ENCODE measurements at places on chromosomes 2 and 18.

GRCh38 chr2:240347373-240347940 lies 88.0 kb upstream of the GPC1 start:
- no peak for DNase-seq

DNA sequence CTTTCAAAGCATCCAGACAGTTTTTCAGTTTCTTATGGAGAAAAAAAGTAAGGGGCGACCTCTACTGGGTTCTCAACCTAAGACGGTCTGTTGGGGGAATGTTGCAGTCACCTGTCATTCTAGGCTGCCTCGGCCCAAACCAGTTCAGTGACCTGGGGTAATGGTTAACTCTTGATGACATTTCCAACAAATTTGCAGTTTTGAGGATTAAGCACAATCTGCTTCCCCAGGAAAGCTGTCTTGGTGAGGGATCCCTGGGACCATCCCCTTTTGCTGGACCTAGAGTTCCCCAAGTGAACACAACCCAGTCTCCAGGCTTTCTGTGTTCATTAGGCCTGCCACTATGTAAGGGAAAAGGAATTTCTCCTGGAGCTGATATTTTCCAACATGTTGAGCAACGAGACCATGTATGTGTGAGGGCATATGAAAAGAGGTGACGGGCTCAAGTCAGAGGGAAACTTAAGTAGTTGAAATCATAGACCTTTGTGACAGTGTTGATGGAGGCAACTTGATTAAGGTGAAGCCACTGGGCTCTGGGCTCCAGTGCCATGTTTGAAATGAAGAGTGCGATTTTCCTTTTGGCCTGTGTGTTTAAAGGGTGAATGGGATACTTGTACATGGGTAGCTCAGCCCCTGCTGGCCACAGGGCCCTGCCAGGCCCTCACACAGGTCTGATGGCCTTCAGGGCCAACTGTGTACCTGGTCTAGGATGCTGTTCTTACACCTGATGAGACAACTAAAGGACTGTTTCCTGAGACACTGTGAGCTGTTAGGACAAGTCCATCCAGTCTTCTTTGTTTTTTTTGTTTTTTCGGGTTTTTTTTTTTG lies 27.0 kb downstream of the FOSL2 start:
- DNase-seq, result no peak

DNA sequence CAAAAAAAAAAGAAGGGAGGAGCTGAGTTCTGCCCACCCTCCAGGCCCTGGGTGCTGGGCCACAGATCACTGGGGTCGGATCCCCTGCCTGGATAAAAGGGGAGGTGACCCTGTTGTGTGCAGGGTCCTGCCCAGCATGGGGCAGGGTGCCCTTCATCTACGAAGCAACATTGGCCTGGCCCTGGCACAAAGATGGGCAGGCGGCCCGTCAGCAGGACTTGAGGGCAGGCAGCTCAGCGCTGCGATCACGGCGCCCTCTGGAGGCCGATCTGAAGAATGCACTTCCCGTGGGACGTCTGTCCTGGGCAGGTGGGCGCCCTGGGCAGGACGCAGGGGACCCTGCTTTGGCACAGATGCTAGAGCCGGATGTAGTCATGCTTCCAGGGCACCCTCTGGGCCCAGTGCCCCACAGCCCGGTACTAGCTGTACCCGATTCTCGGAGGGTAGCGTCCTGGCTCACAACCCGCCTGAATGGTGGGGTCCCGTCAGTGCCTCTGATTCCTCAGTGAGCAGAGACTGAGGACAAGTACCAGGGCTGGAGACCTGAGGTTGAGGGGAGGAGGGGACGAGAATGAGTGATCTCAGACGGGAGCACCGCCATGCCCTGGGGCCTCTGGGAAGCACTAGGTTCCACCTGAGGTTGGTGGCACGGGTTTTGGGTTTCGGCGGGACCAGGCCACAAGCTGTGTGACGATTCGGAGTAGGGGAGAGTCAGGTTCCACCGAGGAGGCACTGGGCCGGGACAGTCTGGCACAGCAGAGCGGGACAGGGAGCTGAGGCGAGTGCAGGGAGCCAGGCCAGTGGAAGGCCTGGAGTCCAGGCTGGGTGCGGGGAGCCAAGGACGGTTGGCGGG lies 18.0 kb downstream of the ARID5A start:
- DNase-seq, result peak; percentile 57

GRCh38 chr2:179049546-179050311 lies at the start of gene CCDC141:
Gene CCDC141 (minus strand): TSS chr2:179050137. CDS start chr2:179049941, 196 bp downstream.
- no peak for DNase-seq

GRCh38 chr18:9260388-9261380 lies 73.9 kb upstream of the TWSG1 start:
- DNase-seq, result no peak

GRCh38 chr18:3595369-3596273 lies 145.6 kb downstream of the TGIF1 start:
- peak; percentile 22 for DNase-seq

DNA sequence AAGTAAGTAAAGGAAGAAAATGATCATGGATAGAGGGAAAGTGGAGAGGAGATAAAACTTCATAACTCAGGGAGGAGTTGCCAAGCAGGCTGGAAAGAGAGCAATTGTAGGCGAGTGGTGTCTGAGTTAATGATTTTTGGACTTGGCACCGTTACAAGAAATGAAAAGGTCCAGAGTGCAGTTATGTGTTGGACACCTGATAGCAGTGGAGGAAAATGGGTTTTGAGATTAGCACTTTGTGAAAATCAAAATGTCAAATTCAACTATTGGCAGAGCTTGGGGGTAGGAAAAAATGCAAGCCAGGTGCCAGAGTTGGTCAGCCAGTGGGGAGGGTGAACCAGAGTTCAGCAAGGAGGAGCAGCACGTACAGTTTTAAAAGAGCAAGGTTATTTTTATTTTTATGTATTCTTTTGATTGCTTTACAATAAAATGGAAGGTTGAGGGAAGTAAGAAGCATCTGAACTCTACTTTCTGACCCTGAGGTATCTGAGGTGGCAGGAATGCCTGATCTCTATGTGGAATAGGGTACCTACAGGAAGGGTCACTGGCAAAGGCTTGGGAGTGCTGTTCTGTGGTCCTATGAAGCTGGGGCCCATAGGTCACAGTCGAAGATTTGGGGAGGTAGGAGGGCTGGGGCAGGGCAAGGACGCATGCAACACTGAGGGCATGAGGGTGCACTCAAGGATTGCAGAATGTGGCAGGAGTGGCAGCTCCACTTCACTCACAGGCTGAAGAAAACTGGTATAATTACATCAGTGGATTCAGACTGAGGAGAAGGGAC lies 127.5 kb downstream of the CD8B2 start:
- DNase-seq, result no peak

DNA sequence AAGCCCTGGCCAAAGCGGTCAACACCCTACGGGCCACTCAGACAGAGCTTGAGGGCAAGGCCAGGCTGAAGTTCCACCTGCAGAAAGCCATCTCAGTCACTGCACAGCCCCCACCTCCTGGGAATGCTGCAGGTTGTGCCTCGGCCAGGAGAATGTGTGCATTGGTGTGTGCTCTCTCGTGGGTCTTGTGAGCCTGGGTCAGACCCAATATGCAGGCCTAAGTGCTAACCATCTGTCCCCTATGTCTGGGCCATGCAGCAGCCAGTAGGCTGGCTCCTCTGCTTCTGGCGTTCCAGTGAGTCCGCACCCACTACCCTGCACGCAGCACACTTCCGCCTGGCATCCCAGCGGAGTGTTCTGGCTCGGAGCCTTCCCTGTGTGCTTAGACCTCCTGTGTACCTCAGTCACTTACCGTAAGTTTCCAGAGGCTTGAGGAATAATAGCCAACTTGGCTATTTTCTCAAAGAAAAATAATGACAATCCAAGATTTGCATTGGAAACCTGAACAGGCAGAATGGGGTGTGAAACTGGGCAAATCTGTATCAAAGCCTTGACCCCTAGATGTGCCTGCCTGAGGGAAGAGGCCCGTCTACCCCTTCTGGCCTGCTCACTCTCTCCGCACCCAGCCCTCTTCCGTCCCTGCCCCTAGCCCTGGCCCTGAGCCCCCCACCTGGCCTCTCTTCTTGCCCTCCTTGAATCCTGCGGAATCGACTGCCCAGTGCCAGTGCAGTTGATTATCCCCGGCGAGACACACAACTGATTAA lies 7.2 kb downstream of the SIX3 start:
- no peak for DNase-seq

DNA sequence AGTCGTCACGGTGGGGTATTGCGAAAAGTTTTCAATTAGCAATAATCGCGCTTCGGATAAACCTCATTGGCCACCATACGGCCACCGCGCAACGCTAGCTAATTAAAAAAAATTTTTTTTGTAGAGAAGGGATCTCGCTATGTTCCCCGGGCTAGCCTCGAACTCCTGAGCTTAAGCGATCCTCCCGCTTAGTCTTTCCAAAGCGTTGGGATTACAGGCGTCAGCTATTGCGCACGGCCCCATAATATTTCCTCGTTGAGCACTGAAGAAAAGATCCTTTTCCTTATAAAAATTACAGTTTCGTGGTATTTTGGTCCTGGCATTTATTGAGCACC lies 759 bp upstream of the ACTR1B start:
- DNase-seq, result peak; percentile 44

DNA sequence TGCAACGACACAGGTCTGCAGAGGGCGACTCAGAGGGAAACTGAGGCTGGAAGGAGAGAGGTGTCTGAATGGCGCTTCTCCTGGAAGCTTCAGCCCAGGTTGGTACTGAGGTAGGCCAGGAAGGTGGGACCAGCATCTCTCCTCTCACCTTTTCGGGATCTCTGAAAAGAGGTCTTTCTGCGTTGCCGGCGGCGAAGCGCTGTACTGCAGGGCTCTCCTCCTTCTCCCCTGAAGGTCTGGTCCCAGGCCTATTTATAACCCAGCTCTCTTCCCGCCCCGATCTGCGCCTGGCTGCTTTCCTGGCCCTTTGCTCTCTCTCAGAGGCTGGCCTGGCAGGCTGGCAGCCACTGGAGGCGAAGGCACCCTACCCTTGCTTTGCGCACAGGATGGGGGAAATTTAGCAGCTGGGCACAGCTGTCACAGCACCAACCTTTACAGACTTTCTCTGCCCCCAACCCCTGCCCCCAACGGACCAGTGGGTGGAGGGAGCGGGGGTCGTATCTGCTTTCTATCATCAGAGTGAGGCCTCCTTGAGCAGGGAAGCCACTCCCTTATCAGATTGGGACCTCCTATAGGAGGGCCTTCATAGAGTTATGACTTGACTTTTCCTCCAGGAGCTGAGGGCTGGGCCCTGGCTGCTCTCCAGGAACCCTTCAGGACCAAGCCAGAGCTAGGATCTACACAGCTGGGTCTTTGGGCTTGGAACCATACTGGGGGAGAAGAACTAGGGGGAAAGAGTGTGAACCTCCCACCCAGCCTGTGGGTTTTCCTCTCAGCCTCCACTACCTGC lies 1.1 kb downstream of the DYSF start:
- no peak for DNase-seq

DNA sequence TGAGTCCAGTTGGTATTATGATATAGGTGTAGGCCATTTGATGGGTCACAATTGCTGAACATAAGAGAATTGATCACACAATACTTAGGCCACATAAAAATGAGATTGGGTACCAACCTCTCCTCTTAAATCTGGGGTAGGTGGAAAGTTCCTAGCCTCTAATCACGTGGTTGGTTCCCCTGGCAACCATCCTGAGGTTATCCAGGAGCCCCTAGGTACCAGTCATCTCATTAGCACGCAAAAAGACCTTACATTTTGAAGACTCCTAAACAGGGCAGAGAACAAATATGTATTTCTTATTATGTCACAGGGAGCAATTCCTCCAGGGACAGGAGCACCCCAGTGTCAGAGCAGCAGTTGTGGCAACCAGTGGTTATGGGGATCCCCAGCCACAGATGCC lies 12.7 kb upstream of the SELENOI start:
- DNase-seq, result no peak

- DNase-seq, result no peak
Observed at GRCh38 chr18:148841-149240, 9.5 kb upstream of the USP14 start.

- DNase-seq, result no peak
Observed at GRCh38 chr2:70691497-70692140, 76.4 kb downstream of the ADD2 start.

DNA sequence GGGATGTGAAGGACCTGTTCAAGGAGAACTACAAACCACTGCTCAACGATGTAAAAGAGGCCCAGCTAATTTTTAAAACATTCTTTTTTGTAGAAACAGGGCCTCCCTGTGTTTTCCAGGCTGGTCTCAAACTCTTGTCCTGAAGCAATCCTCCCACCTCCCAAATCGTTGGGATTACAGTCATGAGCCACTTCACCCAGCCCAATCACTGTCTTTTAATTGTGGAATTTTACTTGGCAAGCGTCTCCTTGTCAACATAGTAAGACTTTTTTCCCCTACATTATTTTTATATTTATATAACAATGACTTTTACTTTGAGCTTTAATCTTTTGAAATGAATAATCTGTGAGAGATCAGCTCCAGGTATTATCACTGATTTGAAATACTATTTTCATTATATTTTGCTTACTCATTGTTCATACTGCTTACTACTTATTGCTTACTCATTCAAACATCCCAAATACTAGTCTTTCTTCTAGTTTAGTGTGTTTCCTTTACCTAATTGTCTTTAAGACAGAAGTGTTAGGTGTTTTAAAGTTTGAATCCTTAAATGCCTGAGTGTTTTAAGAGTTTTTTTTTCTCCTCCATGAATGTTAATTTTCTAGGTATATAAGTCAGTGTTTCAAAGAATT lies 48.9 kb downstream of the PTPN4 start:
- DNase-seq, result no peak

- no peak for DNase-seq
Observed at GRCh38 chr2:30678410-30679137, 128.7 kb downstream of the CAPN13 start.

- no peak for DNase-seq
Observed at GRCh38 chr2:121699421-121700333, 37.0 kb downstream of the NIFK start.

- no peak for DNase-seq
Observed at GRCh38 chr2:216505133-216506106, 6.8 kb downstream of the RPL37A start.

- no peak for DNase-seq
Observed at GRCh38 chr2:73928963-73929347, 2.3 kb downstream of the DGUOK start.

GRCh38 chr2:79850912-79851311 lies 338.1 kb downstream of the CTNNA2 start:
- no peak for DNase-seq

GRCh38 chr18:39561126-39561525 lies 1995.5 kb upstream of the CELF4 start:
- no peak for DNase-seq

DNA sequence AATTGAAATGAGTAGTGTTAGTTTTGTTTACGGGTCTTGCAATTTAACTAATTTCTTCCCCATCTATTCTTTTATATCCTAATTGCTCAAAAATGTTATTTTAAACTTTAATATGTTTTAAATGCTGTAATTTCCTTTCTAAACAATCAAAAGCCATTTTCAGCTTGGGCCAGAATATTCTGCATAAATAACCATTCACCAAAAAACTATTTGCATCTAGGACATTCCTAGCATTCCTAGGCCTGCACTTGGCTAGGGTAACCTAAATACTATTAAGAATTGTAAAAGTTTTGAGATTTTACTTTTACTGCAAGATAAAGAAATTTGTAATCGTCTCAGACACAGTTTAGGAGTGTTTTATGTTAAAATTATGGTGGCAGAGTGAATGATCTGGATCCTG lies 7.8 kb upstream of the ETAA1 start:
- no peak for DNase-seq

- DNase-seq, result no peak
Observed at GRCh38 chr2:130755256-130756052, at the start of gene AMER3. Gene AMER3 (plus strand): TSS chr2:130755540. CDS start chr2:130762073, 6,533 bp downstream.

GRCh38 chr2:177587371-177587770 lies 194.8 kb downstream of the AGPS start:
- DNase-seq, result no peak

- DNase-seq, result no peak
Observed at GRCh38 chr2:230269715-230270114, 44.2 kb downstream of the SP140 start.
